ENCODE measurements at places on chromosomes 11 and 22.
A peak's percentile ranks its signal among the peaks of the same experiment; 100 is the strongest.

DNA sequence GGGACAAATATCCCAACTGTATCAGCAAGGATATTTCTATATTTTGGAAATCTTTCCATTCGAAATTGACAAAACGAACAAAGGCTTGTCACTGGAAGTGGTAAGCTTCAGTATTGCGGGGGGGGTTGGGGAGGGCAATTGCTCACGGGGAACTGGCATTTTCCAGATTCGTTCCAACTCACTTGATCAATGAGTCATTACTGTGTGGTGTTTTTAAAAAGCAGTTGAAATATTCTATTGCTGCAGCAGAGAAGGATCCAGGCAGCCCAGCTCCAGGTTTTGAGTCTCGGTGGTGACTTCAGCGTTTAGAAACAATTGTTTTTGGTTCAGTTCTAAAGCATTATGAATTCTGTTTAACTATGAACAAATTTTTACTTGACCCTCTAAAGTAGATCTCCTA is 33.8 kb upstream of the FBLN1 start:
- DNase-seq = no peak

DNA sequence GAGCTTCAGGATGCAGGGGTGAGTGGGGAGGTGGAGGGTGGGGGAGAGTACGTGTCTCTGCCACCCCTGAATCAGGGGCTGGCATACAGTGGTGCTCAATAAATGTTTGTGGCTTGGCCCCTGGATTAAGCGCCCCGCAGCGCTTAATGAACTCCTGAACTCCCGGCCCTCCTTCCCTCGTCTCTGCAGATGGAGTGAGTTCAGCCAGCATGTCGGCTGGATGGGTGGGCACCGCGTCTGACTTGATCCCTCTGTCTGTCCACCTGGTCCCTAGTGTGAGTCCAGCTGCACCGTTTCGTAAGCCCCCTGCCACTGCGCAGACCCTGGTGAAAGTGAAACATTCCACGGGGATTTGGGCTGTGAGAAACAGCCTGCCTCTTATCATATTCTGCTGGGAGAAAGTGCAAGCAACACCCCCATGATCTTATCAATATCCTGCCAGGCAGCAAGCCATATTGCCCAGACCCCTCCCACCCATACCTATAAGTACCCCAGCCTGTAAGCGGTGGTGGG is 12.0 kb upstream of the MRGPRD start:
- DNase-seq = no peak

DNA sequence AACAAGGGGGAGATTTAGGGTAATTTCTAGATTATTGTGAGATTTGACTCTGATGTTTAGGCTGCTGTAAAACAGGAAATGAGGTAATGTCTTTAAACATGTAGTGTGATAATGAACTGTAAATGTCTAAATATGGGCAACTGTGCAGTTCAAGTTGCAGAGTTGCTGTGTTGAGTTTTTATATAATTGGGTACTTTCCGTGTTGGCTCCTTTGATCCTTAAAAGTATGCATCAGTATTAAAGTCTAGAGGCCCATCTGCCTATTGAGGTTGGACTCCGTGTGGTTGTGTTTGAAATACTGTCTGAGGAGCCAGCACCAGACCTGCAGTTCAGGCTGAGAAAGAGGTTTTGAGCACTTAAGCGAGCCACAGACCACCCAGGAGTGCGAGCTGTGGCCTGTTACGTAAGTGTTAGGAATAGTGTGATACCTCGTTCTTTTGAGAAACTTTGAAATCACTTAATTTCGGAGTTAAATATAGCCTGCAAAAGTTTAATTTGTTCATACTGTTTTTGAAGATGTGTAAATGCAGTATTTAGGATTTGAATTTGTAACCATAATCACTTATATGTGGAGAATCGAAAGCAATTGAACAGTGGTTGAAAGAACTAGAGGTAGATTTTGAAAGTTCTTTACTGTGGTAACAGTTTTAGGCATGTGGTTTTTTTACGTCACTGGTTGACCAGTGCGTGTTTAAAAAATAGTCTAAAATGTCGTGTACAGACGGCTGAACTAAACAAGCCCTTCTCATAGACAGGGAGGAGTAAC is 9.0 kb downstream of the FAM118A start:
- no peak for DNase-seq

GRCh38 chr11:68120273-68121066 is 718 bp downstream of the CHKA start:
- DNase-seq = peak; percentile 83

- DNase-seq = no peak
Measured at GRCh38 chr11:36377759-36378564, 81.9 kb downstream of the PRR5L start.

- DNase-seq = no peak
Measured at GRCh38 chr22:48872271-48873190, 955.1 kb downstream of the BRD1 start.

DNA sequence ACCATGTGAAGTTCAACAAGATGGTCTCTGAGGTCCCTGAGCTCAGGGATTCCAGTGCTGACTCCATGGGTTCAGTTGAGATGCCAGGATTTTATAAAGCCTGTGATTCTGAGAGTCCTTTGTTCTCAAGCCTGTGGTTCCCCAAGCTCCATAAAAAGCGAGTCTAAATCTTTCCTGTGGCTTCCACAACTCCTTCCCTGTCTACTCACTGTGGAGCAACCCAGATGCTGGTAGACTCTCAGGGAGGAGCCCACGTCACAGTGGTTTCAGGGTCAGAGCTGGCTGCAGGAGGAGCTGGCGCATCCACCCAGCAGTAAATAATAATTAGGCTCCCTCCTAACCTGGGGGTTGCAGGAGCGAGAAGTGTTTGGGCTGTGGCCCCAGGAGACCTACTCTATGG is 2.0 kb upstream of the RELT start:
- DNase-seq = no peak

DNA sequence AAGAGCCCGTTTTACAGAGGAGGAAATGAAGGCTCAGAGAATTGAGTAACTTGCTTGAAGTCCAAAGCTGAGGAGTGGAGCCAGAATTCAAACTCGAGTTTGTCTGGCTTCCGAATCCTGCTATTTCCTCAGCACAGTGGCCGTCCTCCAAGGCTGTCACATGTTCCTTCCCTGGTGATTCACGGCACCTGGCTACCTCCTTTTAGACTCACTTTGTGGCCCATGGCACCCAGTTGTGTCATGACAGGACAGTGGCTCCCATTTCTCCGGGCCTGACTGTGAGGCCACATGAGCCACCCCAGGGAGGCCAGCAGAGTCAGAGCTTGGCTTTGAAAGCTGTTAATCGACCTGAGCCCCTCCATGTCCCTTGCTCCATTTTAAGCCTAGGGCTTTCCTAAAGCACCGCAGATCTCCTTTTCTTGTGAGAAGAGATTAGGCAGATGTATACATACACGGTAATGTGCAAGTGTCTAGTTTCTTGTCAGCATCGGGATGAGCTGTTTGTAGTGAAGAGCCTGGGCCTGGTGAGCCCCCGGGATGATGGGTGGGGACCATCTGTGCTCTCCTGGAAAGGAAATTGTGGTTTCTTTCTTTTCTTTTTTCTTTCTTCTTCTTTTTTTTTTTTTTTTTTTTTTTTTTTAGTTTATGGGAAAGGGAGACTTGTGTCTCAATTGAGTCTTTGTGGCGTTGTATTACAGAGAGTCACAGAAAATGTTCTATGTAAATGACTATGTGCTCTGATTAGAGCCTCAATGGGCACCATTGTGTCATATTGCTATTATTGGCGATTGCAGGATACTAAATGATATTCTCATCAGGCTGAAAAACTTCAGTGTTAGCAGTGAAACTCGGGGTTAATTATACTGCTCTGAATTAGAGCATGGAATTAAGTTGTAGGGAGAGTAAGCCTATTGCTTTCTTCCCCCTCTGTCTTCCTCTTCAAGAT is 54.8 kb downstream of the PTPRJ start:
- no peak for DNase-seq

- DNase-seq = no peak
Measured at GRCh38 chr11:113675003-113675561, 31.0 kb downstream of the TMPRSS5 start.

DNA sequence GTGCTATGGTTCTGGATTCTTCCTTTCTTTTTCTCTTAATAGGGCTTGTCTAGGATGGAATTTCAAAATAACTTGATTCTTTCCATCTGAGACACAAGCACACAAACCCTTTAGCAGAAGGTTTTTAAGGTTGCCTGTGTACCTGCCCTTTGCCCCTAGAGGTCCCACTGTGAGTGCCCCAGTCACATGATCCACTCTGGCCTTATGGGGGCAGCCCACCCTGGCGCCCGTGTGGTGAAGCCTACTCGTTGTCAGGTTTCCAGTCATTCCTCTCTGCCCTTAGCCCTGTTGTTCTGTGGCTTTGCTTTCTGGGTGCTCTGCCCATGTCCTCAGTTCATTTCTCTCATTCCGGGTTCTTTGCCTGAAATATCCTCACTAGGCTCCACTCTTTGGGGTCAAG is 51.8 kb downstream of the ZNRF3 start:
- no peak for DNase-seq

GRCh38 chr11:102216433-102217075 is 100.7 kb upstream of the BIRC3 start:
- DNase-seq = no peak

- peak; percentile 54 for DNase-seq
Measured at GRCh38 chr22:22720201-22720723, 75.8 kb downstream of the GGTLC2 start.

DNA sequence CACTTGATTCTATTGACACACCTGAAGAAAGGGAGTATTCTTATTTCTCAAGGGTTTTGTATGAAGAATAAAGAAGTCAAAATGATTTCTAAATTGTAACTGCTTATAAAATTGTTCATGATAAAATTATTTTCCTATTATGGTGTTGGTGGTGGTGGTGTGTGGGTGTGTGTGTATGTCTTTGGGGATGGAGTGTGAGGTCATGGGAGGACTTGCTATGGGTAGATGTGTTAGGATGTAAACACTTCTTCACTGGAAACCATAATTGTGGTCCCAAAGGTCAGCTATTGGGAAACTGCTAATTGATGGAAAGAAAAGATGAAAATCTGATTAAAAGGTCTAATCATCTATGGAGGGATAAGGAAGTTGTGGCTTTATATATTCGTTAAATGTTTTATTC is 5.1 kb downstream of the TRIM22 start:
- DNase-seq = no peak

DNA sequence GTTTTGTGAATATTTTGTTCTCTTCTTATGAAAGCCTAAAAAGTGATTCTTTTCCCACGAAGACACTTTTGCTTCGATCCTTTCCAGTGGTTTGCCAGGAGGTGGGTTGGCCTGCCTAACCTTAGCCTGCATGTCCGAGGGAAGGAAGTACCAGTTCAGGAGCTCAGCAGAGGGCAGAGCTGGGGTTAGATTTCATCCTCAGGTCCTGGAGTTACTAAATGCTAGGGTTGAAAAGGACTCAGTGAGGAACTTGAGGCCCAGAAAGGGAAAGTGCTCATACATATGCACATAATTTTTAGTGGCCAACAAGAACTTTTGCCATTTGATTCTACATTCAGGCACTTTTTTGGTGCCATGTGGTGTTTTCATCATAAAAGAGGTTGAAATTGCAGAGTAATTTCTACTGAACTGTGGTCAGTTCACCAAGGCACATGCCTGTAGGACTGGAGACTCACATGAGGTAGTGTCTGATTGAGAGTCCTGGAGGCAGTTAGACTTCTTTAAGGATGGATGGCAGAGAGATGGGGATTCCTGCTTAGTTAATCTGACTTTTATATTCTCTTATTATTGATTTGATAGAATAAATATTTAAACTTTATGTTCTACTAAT is 36.7 kb downstream of the NCAM1 start:
- DNase-seq = no peak

- DNase-seq = no peak
Measured at GRCh38 chr11:559712-560304, 730 bp downstream of the LMNTD2 start.

DNA sequence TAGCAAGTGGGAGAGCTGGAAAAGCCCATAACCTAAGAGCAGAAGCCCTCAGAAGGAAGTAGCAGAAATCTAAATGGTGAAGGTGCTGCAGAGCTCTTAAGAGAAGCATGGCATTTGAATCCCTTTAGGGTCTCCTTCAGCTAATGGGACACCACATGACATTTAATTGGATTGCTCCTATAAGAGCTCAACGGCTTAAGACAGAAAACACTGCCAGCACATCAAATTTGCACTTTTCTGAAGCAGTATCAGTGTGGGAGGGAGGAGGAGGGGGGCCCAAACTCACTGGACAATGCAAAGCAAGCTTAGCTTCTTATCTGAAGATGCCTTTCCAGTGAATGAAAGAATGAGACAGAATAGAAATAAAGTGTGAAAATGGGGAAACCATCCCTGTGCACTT is 287.9 kb upstream of the MTNR1B start:
- DNase-seq = no peak

DNA sequence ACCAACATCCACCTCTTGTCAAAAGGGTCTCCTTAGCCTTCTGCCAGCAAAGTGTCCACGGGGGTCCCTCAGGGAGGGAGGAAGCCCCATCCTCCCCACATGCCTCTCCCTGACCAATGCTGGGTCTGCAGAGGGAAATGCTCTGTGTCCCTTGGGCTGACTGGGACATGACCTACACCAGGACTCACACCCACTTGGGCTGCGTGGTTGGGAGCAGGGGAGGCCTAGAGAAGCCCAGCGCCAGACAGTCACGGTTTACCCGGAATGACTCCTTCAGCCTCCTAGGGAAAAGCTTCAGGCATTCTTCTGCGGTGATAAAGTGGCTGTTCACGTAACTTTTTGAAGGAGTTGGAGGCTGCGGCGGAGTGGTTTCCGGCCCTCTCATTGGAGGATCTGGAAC is 180.3 kb downstream of the EFCAB6 start:
- no peak for DNase-seq

- DNase-seq = no peak
Measured at GRCh38 chr22:30340911-30341685, 14.4 kb upstream of the TBC1D10A start.

- no peak for DNase-seq
Measured at GRCh38 chr22:19325296-19325948, 33.9 kb upstream of the CLTCL1 start.

GRCh38 chr11:64864473-64865285 is 13.7 kb downstream of the EHD1 start:
- no peak for DNase-seq

DNA sequence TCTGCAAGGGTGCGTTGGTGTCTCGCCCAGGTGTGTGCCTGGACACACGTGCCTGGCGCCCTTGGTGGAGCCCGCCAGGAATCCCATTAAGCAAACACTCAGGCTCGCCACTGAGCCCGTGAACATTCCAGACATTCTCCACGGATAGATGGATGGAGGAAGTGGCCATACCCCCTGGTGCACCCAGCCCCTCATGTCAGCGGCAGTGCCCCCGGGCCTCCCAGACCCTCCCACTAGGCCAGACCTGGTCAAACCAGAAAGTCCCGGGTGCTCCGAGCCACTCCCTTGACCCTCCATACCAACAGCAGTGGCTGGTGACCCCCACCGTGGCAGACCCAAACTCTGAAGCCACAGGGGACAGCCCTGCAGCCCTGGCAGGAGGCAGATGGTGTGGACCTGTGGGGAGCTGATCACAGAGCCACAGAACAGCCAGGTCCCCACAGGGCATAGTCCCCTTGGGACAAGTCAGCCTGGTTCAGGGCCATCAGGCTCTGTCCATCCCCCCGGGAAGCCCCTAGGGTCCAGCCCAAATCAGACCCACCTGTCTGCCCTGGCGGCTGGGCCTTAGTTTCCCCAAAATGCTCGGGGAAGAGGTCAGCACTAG is 1.9 kb downstream of the EPS8L2 start:
- DNase-seq = no peak

GRCh38 chr11:19311308-19312030 is 70.7 kb upstream of the E2F8 start:
- peak; percentile 64 for DNase-seq

- peak; percentile 54 for DNase-seq
Measured at GRCh38 chr11:131064373-131064991, 148.2 kb upstream of the SNX19 start.

- DNase-seq = peak; percentile 66
Measured at GRCh38 chr11:82791779-82792178, 58.1 kb upstream of the FAM181B start.

- DNase-seq = no peak
Measured at GRCh38 chr11:126140926-126141280, 70.5 kb downstream of the RPUSD4 start.
